ENCODE measurements at places on chromosomes 16 and 17. TPM values are rescaled to one million over a fixed set of nuclear protein-coding genes. Genes with fewer than 3 reads are reported as not detected.

PPY gene
- total RNA-seq, result not detected

TMEM235 gene
- not detected for total RNA-seq

SLC7A6 gene
- total RNA-seq, result 66.3 TPM

XAF1 gene
- total RNA-seq, result 50.9 TPM

ABHD15 gene
- total RNA-seq, result 9.7 TPM

CCL8 gene
- total RNA-seq, result not detected

GCGR gene
- total RNA-seq, result not detected

SOX9 gene
- total RNA-seq, result 33.8 TPM

TMC8 gene
- 0.38 TPM for total RNA-seq

MCRIP1 gene
- total RNA-seq, result 113 TPM

HSF5 gene
- total RNA-seq, result not detected

CMTM1 gene
- 6.4 TPM for total RNA-seq

CORO7 gene
- total RNA-seq, result 25.0 TPM

KRT36 gene
- not detected for total RNA-seq

ZFHX3 gene
- total RNA-seq, result 18.0 TPM

EIF5A gene
- 915 TPM for total RNA-seq

CTRB2 gene
- total RNA-seq, result 0.43 TPM

ASB16 gene
- not detected for total RNA-seq

COL1A1 gene
- 18,656 TPM for total RNA-seq

MT1B gene
- not detected for total RNA-seq

DNA sequence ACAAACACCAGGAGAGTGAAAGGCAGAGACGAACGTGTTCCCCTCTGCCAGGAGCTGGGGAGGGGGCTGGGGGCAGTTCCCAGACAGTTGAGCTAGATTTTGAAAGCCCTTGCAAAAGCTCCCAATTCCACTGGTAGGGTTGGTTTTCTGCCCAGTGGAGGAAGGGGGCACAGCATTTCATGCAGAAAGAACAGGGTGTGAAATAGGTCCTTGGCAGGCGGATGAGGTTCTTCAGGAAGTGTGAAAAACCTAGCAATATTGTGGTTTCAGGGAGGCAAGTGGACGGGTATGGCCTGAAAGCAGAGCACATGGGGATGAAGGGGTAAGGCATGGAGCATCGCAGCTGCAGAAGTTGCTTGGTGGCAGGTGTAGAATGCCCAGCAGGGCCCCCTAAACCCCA is 248.3 kb downstream of the KATNIP start:
- DNase-seq, result no peak

DNA sequence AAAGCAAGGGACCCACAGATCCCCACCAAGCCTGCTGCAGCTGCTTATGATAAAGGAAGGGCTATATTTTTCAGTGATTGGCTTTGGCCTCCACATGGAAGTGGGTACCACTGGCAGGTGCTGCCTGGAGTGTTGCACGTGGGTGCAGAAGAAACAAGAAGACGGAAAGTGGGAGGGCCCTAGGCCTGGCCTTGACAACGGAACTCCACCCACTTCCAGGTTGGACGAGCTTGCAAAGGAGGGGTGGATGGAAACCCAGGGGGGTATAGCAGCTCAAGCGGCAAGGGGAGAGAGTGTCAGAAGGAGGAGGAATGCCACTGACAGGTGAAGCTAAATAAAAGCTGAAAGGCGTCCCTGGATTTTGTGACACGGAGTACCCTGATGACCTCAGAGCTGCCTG is 20.3 kb downstream of the TRIM25 start:
- DNase-seq, result no peak

GRCh38 chr17:56718515-56718914 is 115.2 kb downstream of the C17orf67 start:
- DNase-seq, result no peak

DNA sequence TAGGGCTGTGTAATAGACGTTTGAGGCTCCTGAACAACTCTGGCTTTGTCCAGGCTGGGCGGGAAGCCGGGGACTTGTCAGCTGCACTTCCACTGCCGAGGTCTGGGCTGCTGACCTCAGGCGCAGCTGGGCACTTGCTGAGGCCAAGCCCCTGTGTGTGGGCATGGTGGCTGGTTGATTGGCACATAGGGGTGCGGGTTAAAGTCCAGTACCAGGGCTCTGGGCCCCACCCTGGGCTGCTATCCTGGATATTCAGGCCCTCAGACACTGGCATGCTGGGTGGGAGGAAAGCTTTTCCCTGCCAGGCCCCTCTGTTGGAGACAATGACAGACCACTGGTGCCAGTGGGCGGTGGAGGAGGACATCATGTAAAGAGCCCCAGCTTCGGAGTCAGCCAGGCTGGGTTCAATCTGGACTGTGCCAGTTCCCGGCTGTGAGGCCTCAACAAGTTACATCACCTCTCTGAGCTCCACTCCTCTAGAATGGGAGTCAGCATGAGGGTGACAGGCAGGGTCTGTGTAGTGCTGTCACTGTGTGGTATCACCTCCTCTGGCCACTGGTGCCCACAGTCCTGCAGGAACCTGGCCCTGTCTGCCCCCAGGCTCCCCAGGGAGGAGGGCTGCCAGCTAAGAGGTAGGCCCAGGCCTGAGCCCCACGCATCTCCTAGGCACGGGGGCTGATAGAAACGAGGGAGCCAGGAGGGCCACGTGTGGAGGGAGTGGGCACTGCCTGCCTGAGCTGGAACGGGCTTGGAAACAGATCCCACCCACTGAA is 42.5 kb downstream of the PSME3IP1 start:
- no peak for DNase-seq

- no peak for DNase-seq
Observed at GRCh38 chr17:72494566-72494965, 373.7 kb downstream of the SOX9 start.

GRCh38 chr16:62652441-62653120 is 616.3 kb upstream of the CDH8 start:
- no peak for DNase-seq

GRCh38 chr16:49816875-49817274 is 39.0 kb downstream of the ZNF423 start:
- DNase-seq, result no peak

DNA sequence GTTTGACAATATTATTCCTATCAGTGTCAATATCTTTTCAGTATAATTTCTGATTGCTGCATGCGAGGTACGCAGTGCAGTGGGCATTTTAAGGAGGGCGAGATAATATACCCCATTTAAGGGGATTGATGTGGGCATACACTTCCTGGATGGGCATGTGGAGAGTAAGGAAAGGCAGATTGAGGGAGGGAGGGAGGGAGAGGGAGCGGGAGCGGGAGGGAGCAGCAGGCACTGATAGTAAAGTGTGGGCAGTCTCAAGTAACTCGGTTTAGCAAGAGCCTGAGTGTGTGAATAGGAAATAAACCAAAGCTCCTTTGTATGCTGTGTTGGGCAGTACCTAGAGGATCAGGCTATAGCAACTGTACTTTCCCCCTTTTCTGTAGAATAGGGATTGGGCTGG is 5.1 kb downstream of the BPTF start:
- no peak for DNase-seq

- no peak for DNase-seq
Observed at GRCh38 chr17:13743906-13744305, 142.2 kb upstream of the HS3ST3A1 start.

- no peak for DNase-seq
Observed at GRCh38 chr17:8117367-8117979, 841 bp downstream of the ALOXE3 start.

GRCh38 chr17:82151106-82151957 is 53.3 kb upstream of the FASN start:
- no peak for DNase-seq

- DNase-seq, result no peak
Observed at GRCh38 chr17:49815761-49816281, 27.3 kb downstream of the KAT7 start.

- no peak for DNase-seq
Observed at GRCh38 chr17:79982986-79983385, 52.7 kb downstream of the TBC1D16 start.

DNA sequence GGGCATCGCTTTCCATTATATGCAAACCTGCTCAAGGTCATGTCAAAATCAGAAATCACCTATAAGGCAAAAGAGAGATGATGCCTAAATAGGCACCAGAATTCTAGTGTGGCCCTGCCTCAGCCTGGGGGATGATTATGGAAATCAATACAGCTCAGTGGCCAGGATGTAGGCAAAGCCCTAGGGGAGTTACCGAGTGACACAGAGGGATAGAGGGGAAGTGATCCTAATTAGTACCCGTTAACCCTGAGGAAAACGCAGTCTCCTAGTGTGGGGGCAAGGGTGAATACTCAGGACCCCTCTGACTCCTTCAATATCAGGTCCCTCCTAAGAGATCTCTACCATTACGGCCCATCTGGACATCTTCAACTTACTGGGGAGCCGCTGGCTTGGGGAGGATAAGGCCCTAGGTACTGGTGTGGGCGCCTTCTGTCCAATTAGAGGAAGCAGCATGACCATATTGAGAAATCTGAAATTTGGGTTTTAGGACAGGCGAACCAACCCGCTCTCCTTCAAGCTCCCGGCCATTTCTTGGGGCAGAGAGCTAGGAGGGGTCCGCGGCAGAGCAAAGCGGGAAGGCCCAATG is 725 bp downstream of the NT5C3B start:
- DNase-seq, result no peak

DNA sequence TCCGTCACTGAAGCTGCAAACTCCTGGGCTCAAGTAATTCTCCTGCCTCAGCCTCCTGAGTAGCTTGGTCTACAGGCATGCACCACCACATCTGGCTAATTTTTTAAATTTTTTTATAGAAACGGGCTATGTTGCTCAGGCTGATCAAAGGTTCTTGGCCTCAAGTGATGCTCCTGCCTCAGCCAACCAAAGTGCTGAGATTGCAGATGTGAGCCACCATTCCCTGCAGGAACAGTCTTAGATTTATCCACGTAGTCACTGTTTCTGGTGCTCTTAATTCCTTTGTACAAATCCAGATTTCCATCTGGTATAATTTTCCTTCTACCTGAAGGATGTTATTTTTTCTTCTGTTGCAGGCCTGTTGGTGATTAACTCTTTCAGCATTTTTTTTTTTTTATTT is 13.0 kb downstream of the SLC26A11 start:
- DNase-seq, result no peak

GRCh38 chr17:9755083-9755482 is 36.3 kb downstream of the DHRS7C start:
- peak; percentile 3 for DNase-seq

DNA sequence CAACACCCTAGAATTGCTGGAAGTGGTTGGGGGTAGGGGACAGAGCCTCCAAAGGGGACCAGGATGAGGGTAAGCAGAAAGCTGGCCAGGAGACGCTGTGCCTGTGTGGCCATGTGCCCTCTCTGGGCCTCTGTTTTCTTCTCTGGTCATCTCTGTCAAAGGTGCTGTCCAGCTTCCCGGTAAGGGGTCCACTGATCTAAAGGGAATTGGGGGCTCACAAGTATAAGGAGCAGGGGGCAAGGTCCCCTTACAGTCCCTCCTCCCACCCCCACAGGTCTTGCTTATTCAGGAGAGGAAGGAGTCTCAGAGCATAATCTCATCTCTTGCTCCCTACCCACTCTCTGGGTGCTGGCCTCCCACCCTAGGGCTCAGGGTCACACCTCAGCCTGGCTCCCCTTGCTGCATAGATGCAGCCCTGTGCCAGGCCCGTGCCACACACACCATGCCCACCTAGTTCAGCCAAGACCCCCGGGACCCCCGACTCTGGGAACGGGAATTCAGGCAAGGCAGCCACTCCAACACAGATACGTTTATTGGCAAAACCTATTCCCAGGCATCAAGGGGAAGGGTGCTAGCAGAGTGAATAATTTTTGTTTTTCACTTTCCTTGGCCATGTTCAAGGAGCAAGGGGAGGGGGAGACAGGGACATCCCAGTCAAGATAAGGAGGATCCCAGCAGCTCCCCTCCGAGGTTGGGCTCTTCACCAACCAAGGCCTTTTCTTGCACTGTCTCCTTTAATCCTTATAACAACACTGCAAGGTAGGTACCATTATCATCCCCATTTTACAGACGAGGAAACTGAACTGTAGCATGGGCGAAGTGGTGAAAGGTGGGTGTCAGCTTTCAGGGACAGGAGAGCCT is 19.8 kb downstream of the SLC4A1 start:
- DNase-seq, result no peak

- no peak for DNase-seq
Observed at GRCh38 chr16:586645-587590, 2.9 kb upstream of the RAB40C start.

DNA sequence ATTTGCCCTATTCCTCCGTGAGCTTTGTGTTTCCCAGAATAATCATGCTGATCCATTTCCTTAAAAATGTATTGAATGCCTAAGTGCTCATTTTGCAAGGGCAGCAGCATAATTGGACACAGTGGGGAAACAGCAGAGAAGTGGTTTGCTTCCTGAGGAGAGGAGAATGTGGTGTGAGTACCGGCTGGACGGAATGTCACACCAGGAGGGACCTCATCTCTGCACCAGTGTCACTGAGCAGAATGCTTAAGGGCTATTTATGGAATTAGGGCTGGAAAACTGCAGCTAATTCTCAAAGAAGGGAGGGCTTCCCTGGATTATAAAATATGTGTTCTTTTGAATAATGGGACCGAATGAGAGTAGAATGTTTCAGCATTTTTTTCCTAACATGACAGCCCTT is 1100.6 kb upstream of the RBFOX1 start:
- no peak for DNase-seq

DNA sequence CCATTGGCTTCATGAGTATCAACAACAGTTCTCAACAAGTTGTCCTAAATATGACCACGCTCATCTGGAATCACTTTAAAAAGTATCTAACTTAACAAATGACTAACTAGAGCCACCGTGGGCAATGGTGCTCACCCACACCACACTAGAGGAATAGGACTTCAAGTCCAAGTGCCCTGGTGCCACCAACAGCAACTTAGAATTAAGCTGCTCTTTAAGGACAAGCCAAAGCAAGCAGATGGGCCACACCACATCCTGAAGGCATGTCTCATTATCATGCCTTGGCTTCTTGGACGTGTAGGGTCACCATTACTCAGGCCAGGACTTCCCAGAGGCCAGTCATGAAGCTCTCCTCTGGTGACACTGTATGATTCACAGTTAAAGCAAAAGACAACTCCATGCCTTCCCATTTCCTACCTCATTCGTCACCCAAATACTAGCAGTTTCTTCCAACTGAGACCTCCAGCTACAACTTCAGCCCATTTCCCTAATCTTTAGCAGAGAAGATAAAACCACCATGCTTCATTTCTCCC is 9.4 kb upstream of the SLC6A4 start:
- DNase-seq, result peak; percentile 57

GRCh38 chr16:24516900-24517669 is 22.3 kb upstream of the RBBP6 start:
- DNase-seq, result peak; percentile 56

DNA sequence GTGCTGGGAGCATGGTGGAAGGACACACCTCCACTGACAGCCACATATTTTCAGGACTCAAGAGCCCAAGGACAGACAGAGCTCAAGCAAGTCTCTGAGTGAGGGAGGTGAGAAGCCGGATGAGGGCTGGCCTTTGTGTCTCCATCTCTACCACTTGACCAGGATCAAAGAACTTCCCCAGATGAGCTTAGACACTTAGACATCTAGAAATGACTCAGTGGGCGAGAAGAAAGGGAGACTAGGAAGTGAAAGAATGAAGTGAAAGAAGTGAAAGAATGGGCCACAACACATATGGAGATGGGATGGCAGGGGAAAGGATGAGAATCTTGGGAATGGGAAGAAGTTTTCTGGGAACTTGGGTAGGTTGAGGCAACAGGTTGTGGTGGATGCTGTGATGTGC is 274.9 kb upstream of the CCL2 start:
- DNase-seq, result no peak

- DNase-seq, result no peak
Observed at GRCh38 chr16:1290860-1291575, 18.4 kb upstream of the UBE2I start.

Measured in astrocyte (in vitro differentiated cells and primary cell).